Right lobe of liver (tissue), 6 donors: ENCODE measurements at places on chromosomes 2 and 18. TPM values are rescaled to one million over a fixed set of nuclear protein-coding genes. Genes with fewer than 3 reads are reported as not detected.

- DNase-seq, result no peak
- no peaks in the 10 kb centered on the region for H3K4me1 ChIP-seq
- no peaks in the 10 kb centered on the region for H3K36me3 ChIP-seq
- H3K27me3 ChIP-seq, result no peaks in the 10 kb centered on the region
- no peak overlapping the region for H3K4me3 ChIP-seq
These were observed 11.3 kb upstream of the DPP4 start for GRCh38 chr2:162085090-162085891.

DNA sequence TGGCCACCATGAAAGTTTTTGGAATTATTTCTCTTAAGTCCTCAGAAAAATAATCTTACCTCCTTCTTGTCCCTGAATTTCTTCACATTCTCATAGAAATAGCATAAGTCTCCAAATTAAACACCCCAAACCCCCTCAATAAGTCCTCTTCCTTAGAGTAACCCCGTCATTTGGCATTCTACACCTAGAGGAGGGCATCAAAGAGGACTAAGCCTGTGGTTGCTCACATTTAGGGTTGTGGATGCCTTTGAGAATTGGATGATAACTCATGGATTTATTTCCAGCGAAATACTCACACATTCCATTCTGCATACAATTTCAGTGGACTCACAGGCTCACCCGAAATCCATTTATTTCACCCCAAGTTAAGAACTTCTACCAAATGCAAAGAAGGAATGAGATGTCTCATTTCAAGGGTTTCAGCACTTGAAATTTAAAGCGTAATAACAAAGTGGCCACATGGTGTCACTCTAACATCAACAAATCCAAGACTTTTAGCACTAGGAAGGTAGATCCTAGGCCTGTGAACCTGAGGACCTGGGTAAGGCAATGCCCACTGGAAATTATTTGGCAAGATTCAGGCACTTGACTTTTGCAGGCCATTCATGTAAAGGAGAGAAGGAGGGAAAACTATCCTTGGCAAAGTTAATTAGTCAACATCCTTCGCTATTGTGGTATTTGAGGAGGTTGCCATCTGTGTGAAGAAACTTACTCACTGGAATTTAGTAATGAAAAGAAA, 24.6 kb downstream of the DYTN start:
- no peak for DNase-seq
- H3K27ac ChIP-seq, result no peak overlapping the region
- no peaks in the 10 kb centered on the region for H3K4me1 ChIP-seq
- H3K27me3 ChIP-seq, result no peaks in the 10 kb centered on the region
- no peaks in the 10 kb centered on the region for H3K36me3 ChIP-seq

GRCh38 chr18:42230636-42231035, 275.6 kb downstream of the PIK3C3 start:
- no peak for DNase-seq
- H3K4me3 ChIP-seq, result no peak overlapping the region
- no peak overlapping the region for H3K27ac ChIP-seq
- no peaks in the 10 kb centered on the region for H3K4me1 ChIP-seq
- H3K27me3 ChIP-seq, result no peaks in the 10 kb centered on the region
- no peaks in the 10 kb centered on the region for H3K36me3 ChIP-seq

DNA sequence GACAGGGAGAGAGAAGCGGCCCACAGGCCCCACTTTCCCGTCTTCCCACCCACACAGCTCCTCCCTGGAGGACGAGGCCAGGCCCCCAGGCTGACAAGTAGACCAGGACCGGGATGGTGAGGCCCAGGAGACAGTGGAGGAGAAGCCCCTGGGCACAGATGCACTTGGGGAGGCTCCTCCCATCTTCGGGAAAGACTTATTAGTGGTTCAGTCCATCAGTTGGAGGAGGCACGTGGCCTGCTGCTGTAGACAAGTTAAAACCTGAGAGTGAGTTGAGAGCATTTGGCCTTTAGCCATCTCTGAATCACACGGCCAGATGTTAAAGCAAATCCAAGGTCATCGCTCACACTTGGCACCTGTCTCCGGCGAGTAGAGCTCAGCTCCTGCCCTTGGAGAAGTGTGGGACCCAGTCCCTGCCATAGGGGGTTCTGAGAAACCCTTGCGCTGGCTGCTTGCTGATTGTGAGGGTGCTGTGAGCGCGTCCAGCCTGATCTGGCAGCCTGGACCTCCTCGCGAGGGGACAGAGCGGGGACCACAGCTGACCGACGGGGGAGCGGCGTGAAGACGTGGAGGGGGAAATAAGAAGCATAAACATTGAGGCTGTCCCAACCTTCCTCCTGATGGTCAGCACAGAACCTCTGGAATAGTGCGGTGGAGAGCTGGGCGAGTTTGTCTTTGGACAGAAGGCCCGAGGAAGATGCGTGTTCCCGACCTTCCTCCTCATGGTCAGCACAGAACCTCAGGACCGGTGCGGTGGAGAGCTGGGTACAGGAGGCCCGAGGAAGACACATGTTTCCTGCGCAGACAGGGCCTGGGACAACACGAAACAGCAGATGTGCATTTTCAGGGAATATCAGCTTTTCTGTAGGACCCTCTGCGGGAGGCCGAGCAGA, 24.7 kb upstream of the ALLC start:
- no peaks in the 10 kb centered on the region for H3K36me3 ChIP-seq
- H3K4me1 ChIP-seq, result no peaks in the 10 kb centered on the region
- no peak overlapping the region for H3K27ac ChIP-seq
- H3K4me3 ChIP-seq, result no peak overlapping the region
- no peak for DNase-seq

DNA sequence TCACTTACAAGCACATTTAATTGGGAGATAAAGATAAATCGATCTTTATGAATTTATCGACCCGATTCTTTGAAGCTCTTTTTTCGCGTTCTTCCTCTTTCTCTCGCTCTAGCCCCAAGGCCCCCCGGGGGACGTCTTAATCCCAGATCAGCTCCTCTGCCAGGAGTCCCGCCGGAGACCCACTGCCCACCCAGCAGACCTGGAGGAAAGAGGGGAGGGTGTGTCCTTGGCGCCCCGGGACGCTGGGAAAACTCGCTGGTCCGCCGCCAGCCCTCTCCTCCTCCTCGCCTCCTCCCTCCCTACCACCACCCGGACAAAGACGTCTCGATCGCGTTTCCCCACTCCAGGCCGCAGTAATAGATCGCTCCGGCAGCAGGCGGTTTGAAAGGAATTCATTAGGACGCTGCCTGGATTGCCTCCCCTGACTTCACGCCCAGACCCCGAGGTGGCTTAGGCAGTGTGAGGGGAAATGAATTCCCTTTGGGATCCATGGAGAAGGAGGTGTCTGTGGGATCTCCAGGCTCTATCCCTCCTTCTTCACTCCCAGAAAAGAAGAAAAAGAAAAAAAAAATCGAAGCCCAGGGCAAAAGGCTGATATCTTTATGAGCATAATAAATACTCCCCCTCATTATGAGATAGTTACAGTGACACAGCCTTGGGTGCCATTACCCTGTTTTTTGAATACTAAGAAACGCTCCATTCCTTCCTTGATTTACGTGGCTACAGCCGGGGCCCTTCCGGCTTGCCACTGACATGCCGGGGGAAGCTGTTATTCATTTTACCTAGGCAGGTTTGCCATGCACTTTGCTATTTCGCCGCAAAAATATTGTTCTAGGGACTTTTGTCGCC, 1.8 kb upstream of the GBX2 start:
- no peak for DNase-seq
- no peak overlapping the region for H3K4me3 ChIP-seq
- no peak overlapping the region for H3K27ac ChIP-seq
- peaks cover 21% of the 10 kb centered on the region for H3K27me3 ChIP-seq

DNA sequence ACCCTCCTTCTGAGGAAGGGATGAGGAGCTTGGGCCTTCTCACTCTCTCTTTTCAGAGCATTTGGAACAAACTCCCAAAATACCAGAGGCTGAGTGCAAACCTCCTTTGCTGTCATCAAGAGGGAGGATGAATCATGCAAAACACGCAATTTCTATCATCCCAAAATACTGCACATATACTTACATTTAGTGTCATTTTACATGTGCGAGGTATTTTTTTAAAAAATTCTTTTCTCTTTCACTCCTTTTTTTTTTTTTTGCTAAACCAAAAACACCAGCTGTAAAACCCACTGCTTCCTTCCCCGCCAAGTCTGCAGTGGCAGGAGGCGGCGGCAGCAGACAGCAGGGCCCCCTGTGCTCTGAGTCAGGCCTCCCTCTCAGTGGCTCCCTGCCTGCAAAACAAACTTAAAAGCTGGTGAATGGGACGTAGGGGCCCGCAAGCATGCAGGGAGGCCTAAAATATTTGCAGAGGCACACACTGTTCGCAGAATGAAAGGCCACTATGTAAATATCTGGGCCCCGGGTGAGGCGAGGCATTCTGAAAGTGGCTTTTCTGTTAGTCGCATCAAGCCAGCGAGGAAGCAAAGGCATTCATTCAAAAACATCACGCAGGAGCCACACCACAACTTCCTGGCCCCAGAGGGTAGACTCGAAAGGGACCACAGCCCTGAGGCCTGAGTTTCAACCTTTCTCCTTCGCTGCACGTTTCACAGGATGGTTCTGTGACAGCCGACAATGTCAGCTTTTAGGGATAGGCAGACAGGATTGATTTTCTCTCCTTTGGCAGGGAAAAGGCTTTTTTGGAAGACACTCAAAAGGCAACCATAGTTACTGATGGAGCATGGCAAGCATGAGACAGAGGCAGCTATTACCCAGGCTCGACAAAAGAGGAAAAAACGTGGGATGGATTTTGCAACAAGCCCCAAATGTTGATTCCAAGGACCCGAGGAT, 73.4 kb downstream of the ACTR2 start:
- DNase-seq, result no peak
- H3K36me3 ChIP-seq, result no peaks in the 10 kb centered on the region
- no peaks in the 10 kb centered on the region for H3K27me3 ChIP-seq
- H3K27ac ChIP-seq, result no peak overlapping the region
- H3K4me1 ChIP-seq, result no peaks in the 10 kb centered on the region

GRCh38 chr18:59267503-59268126, 5.6 kb downstream of the RAX start:
- H3K36me3 ChIP-seq, result no peaks in the 10 kb centered on the region
- H3K27me3 ChIP-seq, result peaks cover 76% of the 10 kb centered on the region
- no peak overlapping the region for H3K27ac ChIP-seq
- no peak overlapping the region for H3K4me3 ChIP-seq
- H3K4me1 ChIP-seq, result peaks cover 7% of the 10 kb centered on the region

GRCh38 chr2:44826601-44827000, 114.9 kb upstream of the SIX3 start:
- H3K27ac ChIP-seq, result no peak overlapping the region
- no peaks in the 10 kb centered on the region for H3K4me1 ChIP-seq
- no peaks in the 10 kb centered on the region for H3K27me3 ChIP-seq
- DNase-seq, result no peak
- H3K36me3 ChIP-seq, result no peaks in the 10 kb centered on the region

GRCh38 chr2:23703583-23704385, 223.1 kb downstream of the ATAD2B start:
- no peaks in the 10 kb centered on the region for H3K27me3 ChIP-seq
- H3K4me3 ChIP-seq, result no peak overlapping the region
- H3K36me3 ChIP-seq, result no peaks in the 10 kb centered on the region
- no peak for DNase-seq

DNA sequence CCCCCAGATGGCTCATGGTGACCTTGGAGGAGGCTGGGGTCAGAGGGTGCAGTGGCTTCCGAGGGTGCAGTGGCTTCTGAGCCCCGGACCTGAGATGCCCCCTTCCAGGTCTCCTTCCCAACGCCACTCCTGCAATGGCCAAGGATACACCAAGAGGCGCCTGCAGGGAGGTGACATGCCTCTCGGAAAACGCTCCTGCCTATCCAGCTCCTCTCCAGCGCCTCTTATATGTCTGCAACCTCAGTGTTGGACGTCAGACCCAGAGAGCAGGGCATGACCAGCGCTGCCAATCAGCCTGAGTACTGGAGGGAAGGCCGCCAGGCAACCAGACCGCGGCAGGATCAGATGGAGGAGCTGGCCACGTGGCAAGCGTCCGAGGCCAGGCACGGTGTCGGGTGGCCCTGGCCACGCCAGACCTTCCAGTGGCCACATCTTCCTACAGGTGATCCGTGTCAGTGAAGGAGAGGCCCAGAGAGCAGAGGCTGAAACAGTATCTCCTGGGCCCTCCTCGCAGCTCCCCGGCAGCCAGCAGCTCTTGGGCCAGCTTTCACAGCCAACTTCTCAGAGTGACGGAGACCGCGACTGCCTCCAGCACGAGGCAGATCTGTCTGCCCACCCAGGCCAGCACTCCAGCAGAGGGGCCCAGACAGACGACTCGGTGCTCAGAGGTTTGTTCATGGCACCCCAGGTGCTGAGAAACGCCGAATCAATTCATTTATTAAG, 199.5 kb upstream of the SALL3 start:
- no peak overlapping the region for H3K4me3 ChIP-seq
- DNase-seq, result peak; percentile 28
- H3K4me1 ChIP-seq, result no peaks in the 10 kb centered on the region
- H3K27me3 ChIP-seq, result no peaks in the 10 kb centered on the region

Gene CPLX4
- total RNA-seq, result not detected

Gene RPRM
- not detected for total RNA-seq
